ENCODE measurements at places on chromosomes 7 and 10. TPM values are rescaled to one million over a fixed set of nuclear protein-coding genes. Genes with fewer than 3 reads are reported as not detected.
A peak's percentile ranks its signal among the peaks of the same experiment; 100 is the strongest.

NPTX2 gene
- total RNA-seq = 24.6 TPM

GRCh38 chr10:12013926-12014325, 28.7 kb downstream of the UPF2 start:
- no peak for DNase-seq

DNA sequence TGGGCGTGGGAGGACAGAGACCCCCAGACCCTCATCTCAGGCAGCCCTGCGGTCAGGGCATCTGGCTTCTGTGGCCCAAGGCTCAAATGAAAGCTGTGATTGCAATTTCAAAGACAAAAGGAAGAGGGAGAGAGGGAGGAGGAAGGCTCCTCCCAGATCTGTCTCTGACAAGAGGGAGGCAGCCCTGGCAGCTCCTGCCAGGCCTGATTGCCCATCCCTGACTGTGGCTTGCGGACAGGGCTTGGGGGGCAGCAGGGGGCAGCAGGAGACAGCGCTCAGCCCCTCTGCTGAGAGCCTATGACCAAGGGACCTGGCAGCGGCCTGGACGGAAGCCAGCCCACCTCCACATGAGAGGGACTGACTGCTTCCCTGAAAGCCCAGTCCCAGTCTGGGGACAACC, 91.8 kb downstream of the PTPRN2 start:
- no peak for DNase-seq

- DNase-seq = peak; percentile 15
Observed at GRCh38 chr10:130921911-130922440, 389.5 kb downstream of the TCERG1L start.

DNA sequence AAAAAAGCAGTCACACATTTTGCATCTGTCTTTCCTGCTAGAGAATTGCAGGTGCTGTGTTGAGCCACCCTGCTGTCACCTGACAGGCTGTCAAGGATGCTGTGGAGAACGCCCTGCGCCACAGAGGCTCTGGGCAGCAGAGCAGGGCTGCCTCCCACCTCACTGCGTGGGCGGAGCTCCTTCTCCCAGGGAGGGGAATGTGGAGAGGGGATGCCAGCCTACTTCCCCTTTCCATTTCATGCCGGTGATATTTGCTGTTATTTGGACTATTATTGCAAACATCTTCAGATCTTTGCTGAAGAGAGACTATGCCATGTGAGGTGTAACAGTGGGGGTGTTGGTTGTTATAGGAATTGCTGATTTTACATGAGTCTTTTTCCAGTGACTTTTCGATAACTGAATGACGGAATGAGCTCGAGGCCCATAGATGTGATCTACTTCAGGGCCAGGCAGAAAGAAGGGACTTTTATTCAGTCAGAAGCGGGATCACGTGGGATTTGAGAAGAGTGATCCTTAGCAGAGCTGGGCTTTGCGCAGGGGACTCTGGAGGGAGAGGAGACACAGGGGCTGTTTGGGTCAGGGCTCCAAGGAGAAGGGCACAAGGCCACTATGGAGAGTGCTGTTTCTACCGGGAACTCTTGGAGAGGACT, 13.6 kb upstream of the PRKAG2 start:
- no peak for DNase-seq

HOXA6 gene
- 10.9 TPM for total RNA-seq

DNA sequence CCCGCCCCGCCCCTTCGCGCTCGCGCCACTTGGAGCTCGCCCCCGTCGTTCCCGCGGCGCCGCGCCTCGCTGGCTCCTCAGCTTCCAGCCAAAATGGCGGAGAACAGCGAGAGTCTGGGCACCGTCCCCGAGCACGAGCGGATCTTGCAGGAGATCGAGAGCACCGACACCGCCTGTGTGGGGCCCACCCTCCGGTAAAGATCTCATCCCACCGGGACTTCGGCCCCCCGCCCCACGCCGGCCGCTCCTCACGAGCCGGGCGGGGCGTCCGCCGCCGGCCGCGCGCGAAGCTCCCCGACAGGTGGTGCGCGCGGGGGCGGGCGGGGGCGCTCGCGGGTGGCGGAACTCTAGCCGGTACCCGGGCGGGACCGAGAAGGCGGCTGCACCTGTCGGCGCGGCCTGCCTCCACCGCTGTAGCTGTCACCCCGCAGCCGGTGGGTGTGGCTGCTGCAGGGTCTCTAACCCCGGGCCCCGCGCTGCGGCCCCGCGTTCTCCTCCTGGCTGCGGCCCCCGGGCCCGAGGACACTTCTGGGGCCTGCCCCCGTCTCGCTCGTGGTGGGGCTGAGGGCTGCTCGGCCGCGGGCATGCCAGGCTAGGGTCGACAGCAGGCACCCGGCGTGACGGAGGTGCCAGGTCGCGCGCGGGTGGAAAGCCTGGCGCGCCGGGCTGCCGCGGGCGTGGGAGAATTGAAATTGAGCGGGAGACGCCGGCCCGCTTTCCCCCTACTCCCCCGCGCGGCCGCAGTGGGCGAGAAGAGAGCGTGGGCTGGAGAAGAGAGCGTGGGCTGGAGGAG, at the start of gene EXOC6:
Gene EXOC6 (plus strand): TSS at position 80 of the 793 bp plus-strand sequence. CDS start 14 bp downstream, at position 94.
- DNase-seq = peak; percentile 86

HABP2 gene
- 7.5 TPM for total RNA-seq

DNA sequence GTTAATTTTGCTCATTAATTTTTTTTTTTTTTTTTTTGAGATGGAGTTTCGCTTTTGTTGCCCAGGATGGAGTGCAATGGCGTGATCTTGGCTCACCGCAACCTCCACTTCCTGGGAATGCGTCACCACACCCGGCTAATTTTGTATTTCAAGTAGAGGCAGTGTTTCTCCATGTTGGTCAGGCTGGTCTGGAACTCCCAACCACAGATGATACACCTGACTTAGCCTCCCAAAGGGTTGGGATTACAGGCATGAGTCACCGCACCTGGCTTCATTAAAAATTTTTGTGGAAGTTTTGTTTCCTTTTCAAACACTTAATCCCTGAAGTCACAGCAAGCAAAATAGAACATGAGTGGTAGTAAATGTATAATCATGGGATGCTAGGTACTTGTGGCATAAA, 857.2 kb upstream of the PHF14 start:
- no peak for DNase-seq

GRCh38 chr10:8325024-8325980, 270.8 kb downstream of the GATA3 start:
- no peak for DNase-seq

DNA sequence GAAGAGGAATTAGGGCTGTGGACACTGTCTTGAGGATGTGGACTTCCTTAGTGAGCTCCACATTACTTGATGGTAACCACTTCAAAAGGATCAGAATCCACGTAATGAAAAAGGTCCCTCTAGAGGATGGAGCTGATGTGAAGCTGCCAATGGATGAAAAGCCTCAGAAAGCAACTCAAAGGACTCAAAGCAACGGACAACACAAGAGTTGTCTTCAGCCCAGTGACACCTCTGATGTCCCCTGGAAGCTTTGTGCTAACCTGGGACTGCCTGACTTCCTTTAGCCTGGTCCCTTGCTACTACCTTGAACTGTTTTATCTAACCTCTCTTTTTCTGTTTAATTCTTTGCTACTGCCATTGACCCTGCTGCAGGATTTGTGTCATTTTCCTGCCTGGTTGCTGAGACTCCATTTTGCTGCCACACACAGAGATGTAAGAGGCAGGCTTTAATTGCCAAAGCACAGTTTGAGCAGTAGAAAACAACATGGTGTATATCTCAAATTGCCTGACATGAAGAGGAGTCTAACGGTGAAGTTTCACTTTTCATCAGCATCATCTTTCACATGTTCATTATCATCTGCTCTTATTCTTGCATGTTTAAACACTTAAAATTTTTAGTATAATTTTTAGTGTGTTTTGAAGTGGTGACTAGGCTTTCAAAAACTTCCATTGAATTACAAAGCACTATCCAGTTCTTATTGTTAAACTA, 11.1 kb upstream of the SGCE start:
- no peak for DNase-seq

DNA sequence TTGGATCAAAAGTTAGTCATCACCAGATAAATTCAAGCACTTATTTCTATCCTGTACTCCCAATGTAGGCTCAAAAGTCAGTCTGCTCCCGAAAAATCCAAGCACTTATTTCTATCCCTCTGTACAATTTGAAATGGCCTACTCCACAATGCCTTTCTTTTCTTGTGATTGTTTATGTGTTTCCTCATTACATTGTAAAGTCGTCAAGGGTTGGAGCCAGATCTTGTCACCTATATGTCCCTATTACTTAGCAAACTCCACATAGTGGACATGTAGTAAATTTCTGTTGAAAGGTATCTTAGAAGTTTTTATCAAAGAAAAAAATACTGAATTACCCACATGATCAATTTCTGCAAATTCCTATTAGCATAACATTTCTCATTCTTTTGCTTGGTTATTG, 82.1 kb downstream of the CYP51A1 start:
- no peak for DNase-seq

DNA sequence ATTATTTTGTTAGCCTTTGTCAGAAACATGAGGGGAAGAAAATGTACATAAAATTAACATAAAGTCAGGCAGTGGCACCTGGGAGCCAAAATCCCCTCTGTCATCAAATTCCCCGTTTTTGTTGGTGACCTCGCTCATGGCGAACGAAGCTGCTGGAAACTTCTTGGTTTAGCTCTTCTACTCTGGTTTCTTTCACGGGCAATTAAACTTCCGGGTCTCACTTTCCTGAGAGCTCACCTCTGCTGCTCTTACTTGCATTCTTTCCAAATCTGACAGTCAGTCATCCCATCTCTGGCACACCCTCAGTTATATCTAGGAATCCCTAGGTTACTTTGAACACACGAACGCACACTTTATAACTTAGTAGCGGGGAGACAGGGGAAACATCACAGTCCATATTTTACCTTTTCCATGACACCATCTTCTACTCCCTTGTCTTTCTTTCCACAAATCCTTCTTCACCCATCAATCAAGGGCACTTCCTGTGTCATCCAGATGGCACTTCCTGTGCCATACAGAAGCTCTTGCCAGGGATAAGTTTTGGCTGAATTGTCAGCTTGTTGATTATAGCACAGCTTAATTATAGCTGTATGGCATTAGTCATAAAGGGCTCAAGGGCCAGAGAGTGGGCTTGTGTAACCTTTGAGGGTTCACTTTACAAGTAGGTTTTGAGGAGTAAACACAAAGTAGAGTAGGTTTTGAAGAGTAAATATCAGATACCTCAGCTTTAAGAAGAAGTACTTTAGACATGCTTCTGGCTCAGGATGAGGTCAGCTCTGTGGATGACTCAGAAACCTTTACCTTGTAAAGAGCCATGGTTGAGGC, 105.1 kb downstream of the GATA3 start:
- DNase-seq = no peak

- no peak for DNase-seq
Observed at GRCh38 chr7:140519007-140519399, 39.7 kb upstream of the MKRN1 start.

HTR5A gene
- total RNA-seq = not detected

GRCh38 chr7:123533929-123534382, 439 bp downstream of the IQUB start:
- no peak for DNase-seq

- no peak for DNase-seq
Observed at GRCh38 chr7:29924006-29924405, 65.6 kb downstream of the SCRN1 start.

DNA sequence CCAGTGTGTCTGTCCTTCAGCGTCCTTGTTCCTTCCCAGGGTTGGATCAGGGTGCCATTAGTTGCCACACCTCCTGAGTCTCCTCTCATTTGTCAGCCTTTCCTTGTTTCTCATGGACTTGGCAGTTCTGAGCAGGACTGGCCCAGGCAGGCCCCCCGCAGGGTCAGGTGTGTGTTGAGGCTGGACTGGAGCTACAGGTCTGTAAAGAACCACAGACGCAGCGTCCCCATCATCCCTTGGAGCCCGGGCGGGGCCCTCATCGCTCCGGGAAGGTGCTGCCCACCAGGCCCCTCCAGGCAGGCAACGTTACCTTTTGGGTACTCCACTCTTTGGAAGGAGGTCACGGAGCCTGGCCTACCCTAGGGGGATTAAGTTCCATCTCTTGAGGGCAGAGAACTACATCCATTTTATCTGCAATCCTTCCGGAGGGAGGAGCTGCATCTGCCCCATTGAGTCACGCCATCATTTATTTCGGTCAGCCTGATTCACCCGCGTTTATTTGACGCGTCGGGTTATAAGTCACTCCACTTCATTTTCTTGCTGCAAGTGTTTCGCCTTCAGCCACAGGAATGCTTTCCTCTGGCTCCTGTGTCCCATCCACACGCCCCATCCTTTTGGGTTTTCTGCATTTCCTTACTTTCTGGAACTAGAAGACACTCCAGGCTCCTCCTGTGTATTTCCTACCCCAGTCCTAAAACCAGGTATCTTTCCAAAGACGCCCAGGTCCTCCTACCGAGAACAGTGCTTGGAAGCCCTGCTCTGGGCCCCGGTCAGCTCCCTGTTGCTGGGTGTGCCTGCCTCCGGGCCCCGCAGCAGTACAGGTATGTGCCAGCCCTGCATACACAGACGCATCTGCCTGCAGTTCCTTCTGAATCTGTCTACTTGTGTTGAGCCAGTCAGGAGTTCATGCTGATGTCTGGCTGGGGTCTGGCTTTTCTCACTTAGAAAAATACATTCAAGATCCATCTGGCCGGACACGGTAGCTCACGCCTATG, 141.9 kb downstream of the MAD1L1 start:
- DNase-seq = no peak

SFXN4 gene
- 40.8 TPM for total RNA-seq

DNA sequence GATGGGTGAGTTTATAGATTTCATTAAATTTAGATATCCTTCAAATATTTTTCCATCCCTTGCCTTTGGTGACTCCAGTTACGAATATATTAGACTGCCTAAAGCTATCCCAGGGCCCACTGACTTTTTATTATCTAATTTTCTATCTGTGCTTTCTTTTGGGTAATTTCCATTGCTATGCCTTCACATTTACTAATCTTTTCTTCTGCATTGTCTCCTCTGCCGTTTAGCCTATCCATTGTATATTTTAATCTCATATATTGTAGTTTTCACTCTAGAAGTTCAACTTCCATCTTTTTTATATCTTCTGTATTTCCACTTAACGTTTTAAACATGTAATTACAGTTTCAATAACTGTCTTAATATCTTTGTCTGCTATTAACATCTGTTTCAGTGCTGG, 78.6 kb upstream of the HDAC9 start:
- DNase-seq = no peak

UCN3 gene
- 3.4 TPM for total RNA-seq

All from type B pancreatic cell (in vitro differentiated cells).